ENCODE measurements at places on chromosomes 16 and 17.

- DNase-seq, result no peak
These were observed 18.2 kb downstream of the PGS1 start for GRCh38 chr17:78396441-78397337.

GRCh38 chr16:2471653-2472487 is 773 bp downstream of the NTN3 start:
- DNase-seq, result no peak

- DNase-seq, result no peak
These were observed 1.2 kb upstream of the BCO1 start for GRCh38 chr16:81237282-81237681.

DNA sequence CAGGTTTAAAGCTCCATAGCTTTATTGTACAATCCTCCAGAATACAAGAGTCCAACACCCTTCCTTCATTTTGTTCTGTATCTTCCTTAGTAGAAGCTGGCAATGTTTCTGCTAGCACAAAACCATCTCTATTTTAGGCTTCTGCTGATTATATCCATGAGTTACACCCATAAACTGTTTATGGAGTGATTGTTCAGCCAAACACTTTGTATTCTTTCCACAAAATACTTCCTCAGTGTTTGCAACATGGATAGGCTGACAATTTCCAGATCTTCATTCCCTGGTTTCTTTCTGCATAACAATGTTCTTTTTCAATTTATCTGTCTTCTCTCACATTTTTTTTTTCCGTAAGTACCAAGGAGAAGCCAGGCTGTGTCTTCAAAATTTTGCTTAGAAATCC is 839.9 kb upstream of the CDH8 start:
- no peak for DNase-seq

DNA sequence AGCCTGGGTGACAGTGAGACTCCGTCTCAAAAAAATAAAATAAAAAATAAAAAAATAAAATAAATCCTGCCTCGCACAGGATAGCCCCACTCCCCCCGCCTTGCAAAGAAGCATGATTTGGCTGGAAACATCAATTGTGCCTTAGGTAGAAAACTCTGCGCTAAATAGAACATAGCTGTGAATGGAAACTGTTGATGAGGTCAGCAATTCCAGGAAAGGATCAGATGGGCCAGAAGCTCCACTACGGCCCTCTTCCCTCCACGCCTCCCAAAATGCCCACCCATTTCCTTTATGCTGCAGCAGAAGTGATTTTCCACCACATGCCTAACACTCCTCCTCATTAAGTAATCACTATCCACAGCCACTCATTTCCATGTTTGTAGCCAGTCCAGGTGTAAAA is 473.4 kb downstream of the XYLT1 start:
- no peak for DNase-seq

- no peak for DNase-seq
These were observed 48.8 kb downstream of the MRM3 start for GRCh38 chr17:830950-831349.

DNA sequence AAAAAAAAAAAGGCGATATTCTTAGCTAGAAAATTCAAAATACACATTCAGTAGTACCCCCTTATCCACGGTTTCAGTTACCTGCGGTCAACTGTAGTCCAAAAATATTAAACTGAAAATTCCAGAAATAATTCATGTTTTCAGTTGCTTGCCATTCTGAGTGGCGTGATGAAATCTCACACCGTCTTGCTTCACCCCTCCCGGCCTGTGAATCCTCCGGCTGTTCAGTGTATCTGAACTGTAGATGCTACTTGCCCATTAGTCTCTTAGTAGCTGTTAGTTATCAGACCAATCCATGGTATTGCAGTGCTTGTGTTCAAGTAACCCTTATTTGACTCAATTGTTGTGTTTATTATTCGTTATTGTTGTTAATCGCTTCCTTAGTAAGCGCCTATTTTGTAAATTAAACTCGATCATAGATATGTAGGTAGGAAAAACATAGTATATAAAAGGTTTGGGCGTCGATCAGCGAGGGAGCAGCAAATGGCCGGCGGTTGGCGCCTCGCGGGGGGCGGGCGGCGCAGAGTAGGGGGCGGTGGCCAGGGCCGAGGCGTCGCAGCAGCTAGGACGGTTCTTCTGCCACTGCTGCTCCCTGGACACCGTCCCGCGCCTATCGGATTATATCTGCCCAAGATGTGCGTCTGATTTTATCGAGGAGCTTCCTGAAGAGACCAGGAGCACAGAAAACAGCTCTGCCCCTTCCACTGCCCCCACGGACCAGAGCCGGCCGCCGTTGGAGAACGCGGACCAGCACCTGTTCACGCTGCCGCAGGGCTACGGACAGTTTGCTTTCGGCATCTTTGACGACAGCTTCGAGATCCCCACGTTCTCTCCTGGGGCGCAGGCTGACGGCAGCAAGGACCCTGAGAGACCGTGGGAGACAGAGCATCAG is 39.8 kb upstream of the AKAP1 start:
- DNase-seq, result no peak

- DNase-seq, result no peak
These were observed 13.5 kb downstream of the SPPL2C start for GRCh38 chr17:45857977-45858708.

DNA sequence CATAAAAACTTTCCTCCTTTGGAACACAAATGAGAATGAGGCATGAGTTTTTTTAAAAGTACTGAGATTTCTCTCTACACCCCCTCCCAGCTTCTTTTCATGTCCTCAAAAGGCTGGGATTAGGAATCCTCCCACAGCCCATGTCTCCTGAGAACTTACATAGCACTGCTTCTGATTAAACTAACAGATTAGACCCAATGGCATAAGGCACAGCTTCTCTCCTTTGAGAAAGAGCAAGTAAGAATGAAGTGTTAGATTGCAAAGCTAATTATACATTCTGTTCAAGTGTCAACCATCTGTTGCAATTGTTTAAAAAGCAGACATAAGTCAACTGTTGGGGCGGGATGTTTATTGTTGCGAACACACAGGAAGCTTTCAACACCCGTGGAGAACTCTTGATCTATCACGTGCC is 715.1 kb downstream of the CDH11 start:
- no peak for DNase-seq
